Type B pancreatic cell (in vitro differentiated cells): ENCODE measurements at places on chromosomes 5 and 9.

DNA sequence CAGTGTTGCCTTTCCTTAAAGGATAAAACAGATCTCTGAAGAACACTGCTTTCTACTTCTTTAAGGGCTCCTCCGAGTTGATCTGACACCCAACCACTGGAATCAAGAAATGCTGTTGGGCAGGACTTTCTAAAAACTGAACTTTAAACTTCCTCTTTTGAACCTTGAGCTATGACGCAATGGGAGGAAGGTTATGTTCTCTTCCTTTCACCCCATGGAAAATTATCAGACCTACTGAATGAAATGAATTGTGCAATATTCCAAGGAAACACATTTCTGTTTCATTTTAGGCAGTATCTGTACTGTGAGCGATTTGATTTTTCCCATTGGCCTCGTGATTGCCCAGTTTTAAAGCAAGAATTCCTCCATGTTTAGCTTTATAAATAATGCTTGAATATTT lies 206.0 kb upstream of the PRR16 start:
- no peak for DNase-seq

DNA sequence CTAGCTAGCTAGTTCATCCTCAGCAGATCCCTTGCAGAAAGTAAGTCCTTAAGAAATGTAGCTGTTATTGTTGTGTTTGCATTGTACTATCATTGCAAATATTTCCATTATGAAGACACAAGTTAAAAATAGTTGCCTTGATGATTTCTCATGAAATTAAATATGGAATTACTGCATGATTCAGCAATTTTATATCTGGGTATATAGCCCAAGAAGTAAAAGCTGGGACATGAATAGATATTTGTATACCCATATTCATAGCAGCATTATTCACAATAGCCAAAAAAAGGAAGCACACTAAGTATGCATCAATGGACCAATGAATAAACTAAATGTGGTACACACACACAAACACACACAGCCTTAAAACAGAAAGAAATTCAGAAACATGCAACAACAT lies 6.8 kb downstream of the IFNB1 start:
- DNase-seq, result no peak

GRCh38 chr9:6565312-6565711 lies 80.2 kb downstream of the GLDC start:
- no peak for DNase-seq

DNA sequence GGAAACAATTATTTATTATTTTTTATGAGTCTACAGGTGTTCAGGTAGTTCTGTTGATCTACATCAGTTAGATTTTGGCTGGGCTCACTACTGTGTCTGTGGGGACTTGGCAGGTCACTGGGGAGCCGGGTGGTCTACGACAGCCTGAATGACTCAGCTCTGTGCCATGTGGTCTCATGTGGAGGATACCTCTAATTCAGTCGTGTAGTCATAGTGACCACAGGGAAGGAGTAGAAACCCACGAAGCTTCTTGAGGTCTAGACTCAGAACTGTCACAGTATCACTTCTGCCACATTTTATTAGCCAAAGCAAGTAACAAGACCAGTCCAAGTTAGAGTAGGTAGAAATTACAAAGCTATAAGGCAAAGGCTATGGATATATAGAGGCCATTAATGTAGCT lies 64.7 kb upstream of the GRAMD2B start:
- no peak for DNase-seq

- DNase-seq, result no peak
Observed at GRCh38 chr9:95076696-95077052, 240.8 kb downstream of the FANCC start.

GRCh38 chr5:17463653-17464052 lies 34.4 kb upstream of the TAF11L2 start:
- DNase-seq, result no peak

GRCh38 chr9:124077915-124078572 lies 66.5 kb downstream of the LHX2 start:
- no peak for DNase-seq

DNA sequence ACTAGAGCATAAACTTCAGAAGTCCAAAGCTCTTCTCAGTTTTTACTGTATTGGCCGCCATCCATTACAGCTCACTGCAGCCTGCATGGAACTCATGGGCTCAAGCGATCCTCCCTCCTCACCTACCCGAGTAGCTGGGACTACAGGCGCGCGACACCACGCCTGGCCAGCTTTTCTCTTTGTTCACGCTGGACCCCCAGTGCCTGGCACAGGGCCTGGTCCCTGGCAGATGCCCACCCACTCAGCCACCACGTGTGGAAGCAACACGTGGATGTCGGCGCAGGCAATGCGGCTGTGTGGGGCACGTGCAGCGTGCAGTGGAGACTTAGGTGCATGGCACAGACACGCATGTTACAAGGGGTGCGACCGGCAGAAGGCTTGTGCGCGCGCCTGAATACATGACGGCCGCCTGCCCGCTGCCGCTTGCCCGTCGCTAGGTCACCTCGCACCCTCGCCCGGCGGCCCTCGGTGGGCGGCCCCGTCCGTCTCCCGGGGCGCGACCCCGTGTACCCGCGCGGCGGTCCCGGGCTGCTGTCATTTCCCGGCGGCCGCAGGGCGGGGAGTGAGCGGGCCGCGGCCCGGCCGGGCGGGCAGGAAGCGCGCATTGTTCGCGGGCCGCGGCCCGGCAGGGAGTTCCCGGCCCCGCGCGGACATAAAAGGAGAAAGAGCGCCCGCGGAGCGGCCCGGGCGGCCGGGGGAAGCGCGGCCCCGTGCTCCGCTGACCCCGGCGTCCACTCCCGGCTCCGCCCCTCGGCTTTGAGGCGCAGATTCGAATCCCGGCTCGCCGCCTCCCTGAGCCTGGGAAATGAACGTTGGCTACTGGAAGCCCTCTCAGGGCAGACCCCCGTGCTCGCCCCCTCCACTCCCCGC lies 24.1 kb upstream of the PTGS1 start:
- DNase-seq, result no peak

GRCh38 chr9:87211669-87212068 lies 264.4 kb upstream of the GAS1 start:
- no peak for DNase-seq

DNA sequence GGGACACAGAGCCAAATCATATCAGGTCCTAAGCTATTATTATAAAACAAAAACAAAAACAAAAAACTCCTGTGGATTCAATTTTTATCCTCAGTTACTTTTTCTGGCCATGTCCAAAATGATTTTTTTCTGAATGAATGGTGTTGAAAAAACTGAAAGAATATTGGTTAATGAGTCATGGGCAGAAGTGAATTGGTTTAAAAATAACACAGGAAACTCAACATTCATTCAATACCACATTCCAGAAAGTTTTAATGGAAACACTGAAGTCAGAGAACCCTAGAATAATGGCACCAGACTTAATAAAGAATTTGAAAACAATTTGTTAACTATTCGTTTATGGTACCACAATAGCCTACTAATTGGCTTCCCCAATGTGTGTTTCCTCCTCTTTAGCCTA lies 102.4 kb upstream of the CDH9 start:
- no peak for DNase-seq

DNA sequence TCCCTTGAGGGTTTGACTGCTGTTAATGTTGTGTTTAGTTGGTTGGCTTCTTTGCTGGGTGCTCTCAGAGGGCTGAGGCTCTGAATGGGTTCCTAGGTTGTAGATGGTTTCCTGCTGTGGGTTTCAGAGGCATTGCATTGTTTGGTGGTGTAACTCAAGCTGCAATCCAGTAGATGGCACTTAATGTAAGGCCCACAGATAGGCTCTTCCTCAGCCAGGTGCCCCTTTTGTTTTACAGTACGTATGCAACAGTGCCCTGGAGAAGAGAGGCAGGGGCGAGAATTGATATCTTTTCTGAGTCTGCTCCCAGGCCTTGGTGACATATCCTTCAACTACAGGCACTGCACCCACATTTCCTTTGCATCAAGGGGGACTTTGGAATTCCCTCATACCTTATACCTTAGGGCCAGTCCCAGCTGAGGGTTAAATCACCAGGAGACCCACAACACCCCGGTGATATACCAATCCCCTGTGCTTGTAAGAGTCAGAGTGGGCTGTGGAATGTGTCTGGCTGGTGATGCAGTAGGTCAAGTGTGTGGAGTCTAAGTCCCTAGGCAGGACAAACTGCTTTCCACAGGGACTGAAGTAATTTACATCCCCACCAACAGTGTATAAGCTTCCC lies 7.0 kb upstream of the UGT3A2 start:
- no peak for DNase-seq

GRCh38 chr5:27034565-27034964 lies 3.8 kb downstream of the CDH9 start:
- DNase-seq, result no peak

DNA sequence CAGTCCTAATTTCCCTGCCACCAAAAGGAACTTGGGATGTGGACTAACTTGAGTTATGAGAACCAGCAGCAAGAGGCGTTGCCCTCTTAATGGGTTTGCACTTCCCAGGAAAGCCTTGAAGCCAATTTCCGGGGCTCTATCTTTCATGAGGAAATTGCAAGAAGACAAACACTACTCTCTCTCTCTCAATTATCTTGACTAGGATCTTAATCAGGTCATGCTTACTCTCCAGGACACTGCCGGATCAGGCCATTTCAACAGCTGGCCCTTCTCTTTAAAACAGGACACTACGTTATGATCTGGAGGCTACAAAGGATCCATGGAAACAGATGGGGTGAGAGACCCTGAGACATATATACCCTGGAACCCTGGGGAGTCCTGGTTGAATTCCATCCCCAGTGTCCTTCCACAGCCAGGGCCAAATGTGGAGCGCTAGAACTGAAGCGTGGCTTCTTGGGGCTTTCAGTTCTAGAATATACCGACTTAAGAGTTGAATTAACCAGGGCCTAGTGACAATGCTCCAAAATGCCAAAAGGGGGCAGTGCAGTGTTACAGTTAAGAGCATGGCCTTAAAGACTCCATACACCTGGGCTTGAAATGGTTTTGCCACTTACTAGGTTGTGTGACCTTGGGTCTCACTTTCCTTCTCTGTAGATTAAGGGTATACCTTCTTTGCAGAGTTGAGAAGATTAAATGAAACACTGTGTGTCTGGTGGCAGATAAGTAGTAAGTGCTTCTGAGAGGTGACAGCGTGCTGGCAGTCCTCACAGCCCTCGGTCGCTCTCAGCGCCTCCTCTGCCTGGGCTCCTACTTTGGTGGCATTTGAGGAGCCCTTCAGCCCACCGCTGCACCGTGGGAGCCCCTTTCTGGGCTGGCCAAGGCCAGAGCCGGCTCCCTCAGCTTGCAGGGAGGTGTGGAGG lies 21.1 kb downstream of the FAM219A start:
- no peak for DNase-seq

GRCh38 chr5:149265597-149265996 lies 6.1 kb upstream of the AFAP1L1 start:
- DNase-seq, result no peak

GRCh38 chr5:141657937-141658545 lies 6.8 kb upstream of the FCHSD1 start:
- DNase-seq, result no peak

DNA sequence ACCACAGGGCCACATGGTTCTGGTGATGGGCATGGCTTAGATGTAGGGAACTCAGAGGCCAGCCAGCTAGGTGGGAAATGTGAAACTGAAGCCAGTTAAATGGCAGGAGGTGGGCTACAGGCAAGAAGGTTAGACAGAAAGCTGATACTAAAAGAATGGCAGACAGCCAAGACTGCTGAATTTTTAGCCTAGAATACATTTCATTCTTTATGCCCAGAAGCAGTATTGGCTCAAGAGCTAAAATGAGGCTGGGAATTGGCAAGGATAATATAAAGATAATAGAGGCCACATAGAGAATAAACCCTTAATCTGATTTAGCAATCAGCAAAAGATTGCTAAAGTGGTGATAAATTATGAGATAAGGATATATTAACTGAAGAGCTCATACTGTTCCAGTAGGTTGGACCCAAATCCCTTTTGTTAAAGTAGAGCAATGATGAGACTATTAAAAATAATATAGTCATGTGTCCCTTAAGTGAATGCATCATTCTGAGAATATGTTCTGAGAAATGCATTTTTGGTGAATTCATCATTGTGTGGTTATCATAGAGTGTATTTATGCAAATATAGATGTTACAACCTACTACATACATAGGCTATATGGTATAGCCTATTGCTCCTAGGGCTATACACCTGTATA lies 234.3 kb downstream of the CHSY3 start:
- DNase-seq, result no peak

GRCh38 chr5:169860585-169860984 lies 119.7 kb downstream of the INSYN2B start:
- DNase-seq, result no peak

DNA sequence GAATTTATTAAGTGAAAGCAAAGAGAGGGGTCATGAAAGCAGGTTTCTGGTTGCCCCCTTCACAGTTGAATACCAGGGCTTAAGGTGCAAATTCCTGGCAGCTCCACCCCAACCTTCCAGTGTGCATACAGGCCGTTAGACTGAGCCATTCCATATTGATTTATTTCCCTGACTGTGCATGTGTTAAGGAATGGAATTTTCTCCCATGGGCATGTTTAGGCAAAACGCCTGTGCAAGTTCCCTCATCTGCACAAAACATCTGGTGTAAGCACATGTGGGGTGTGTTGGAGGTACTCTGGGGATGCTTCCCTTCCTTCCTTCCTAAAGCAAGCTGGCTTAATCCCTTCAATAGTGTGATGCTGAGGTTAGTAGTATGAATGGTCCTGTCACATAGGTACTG lies 1470.6 kb downstream of the MAT2B start:
- DNase-seq, result no peak

GRCh38 chr9:78985084-78985738 lies 586.6 kb upstream of the TLE4 start:
- no peak for DNase-seq

GRCh38 chr9:133800266-133800665 lies 62.1 kb upstream of the SARDH start:
- DNase-seq, result no peak

DNA sequence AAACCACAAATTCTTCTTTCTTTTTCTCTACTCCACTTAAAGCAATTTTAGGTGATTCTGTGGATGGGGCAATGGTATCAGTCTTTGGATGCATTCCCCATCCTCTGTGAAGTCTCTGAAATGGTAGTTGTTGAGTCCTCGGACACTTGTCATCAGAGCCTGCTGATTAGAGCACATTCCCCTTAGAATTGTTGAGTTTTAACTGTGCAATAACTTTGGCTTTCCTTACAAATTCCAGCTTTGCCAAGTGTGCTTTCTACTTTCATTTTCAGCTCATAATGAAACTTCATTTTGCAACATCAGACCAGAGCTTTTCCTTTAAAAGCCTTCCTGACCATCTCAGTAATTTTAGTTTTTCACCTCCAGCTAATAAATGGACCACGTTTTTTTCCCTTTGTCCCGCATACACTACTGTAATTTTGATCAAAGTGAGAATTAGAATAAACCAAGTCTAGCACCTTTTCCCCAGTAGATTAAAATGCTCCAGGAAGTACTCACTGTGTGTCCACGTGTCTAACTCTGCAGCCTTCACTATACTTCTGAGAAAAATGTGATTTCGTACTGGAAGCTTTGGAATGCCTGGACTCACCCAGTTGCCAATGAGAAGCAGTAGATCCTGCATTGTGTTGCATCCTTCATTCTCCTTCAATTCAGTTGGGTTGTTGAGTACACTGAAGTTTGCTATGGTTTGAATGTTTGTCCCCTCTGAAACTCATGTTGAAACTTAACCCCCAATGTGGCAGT lies 135.6 kb downstream of the NTRK2 start:
- no peak for DNase-seq

DNA sequence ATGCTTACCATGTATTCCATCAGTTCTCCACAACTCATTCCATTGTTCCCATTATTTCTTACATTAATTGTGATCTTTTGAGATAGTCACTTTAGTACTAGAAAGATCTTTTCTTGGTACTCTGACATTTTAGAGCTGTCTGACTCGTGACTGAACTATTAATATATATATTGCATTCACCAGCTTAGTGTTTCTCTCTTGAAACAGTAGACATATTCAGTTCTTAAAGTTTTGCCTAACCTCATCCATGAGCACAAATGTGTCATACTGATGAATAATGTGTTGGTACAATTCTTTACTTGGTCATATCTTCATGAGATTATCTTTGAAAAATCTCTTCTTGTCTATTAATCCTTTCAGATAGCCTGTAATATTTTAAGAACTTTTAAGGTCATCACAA lies 74.3 kb downstream of the NLN start:
- no peak for DNase-seq
